Stimulated activated effector memory CD8-positive, alpha-beta T cell treated with anti-CD3 and anti-CD28 coated beads, Interleukin-12 subunit alpha, Interleukin-12 subunit beta, amount 100 ng/mL, for 72 hours (primary cell): ENCODE measurements at places on chromosomes 1 and 21.

- no peak for DNase-seq
These were observed 1502.5 kb downstream of the KCNT2 start for GRCh38 chr1:195105773-195106172.

GRCh38 chr1:29642519-29642918 is 406.2 kb downstream of the PTPRU start:
- DNase-seq, result no peak

DNA sequence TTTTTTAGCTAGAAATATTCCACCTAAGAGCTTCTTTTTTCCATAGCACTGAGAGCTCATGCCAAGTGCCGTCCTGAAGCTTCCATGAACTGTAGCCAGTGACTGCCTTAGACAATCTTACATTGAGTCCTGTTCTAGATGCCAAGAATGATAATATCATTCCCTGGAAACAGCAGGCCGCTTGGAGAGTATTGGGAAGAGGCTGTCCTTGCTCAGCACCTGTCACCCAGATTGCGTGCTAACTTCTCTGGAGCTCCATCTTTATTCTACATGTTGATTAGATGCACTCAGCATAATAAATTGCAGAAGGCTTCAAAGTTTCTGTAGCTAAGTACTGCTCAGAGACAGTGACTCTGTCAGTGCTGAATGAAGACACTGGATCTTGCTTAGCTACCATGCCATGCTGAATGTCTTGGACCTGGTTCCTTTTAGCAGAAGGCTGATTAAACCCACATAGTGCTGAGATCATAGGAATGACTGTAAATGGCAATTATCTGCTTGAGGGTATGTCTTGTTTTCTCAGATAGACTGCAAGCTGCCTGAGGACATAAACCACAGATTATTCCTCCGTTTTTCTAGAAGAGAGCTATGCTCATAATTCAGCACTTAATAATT is 83.1 kb upstream of the IRF2BP2 start:
- DNase-seq, result no peak

DNA sequence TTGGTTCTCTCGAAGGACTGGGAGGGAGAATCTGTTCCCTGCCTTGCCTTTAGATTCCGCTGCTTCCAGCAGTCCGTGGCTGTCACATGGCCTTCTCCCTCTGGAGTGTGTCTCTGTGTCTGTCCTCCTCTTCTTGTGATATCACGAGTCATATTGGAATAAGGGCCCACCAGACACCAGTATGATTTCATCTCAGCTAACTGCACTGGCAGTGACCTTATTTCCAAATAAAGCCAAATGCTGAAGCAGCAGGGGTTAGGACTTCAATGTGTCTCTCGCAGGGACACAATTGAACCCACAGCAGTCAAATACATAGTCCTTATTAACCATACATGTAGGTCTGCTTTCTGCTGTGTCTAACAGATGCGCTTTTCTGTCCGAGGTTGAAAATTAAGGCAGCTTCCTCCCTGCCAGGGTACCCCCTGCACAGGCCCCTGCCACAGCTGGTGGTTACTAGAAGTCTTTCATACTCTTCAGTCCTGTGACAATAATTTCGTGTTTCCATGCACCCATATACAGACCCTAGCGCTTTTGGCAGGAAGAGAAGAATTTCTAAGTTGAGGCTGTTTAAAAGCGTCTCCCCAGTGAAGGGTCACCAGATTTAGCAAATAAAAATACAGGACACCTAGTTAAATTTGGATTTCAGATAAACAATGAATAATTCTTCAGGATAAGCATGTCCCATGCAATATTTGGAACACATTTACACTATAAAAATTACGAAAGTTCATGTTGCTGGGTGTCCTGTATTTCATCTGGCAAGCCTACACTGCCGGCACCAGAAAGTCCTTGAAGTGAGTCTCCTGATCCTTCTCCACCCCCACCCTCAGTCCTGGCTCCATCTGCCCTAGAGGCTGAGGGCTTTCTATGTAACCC is 182.1 kb downstream of the ETS2 start:
- no peak for DNase-seq

DNA sequence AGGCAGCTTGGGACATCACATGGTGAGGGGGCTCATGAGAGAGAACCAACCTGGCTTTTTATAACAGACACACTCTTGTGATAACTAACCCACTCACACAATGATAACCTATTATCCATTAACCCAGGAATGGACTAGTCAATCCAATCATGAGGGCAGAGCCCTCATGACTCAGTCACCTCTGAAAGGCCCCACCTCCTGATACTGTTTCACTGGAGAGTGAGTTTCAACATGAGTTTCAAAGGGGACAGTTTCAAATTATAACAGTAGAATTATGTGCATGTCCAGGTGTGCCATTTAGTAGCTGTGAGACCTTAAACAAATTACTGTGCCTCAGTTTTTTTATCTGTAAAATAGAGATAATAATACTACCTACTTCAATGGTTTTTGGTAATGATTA is 47.6 kb upstream of the PPP2R5A start:
- no peak for DNase-seq

DNA sequence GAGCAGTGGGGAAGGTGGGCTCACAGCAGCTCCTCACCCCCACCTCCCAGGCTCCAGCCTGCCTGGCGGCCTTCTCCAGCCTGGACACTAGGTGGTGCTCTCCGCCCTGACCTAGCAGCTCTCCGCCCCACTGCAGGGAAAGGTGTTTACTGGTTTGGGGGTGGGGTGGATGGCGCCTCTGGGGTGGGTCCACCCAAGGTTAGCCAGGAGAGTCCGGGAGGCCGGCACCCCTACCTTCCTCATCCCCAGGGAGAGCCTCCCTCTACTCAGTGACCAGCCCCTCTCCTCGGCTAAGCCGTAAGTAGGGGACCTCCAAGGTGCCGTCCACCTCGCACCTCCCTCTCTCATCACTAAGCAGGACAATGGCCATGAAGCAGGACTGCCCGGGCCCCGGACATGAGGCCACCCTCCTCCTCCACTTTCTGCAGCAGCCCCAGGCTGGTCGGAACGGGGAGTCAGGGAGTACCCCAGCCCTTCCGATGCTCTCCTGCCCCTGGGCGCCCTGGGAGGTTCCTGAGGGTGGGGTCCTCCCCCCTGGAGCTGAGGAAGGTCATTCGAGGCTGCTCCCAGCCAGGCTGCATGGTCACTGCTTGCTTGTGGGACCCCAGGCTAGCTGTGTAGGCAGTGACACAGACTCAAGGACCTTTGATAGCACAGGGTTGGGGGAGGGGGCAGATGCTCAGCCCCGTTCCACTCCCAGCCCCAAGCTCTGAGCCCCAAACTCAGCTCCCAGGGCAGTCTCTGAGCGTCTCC is 101.4 kb upstream of the VAMP3 start:
- DNase-seq, result peak; percentile 76

DNA sequence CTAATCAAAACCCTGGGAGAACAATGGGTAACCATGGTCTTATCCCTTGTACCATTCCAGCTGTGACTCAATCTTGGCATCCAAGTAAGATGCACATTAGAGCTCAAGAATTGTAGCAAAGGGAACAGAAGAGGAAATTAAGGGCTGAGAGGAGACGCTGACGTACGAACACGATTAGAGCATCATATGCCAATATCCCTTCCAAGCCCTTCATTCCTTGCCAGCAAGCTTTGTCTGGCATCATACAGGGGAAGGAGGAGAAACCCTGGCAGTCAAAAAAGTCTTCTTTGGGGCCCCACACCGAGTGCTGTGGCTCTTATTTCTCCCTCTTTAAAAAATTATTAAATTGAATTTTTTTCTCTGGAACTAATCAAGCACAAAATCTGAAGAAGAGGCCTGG is 120.9 kb downstream of the ASTN1 start:
- DNase-seq, result no peak

DNA sequence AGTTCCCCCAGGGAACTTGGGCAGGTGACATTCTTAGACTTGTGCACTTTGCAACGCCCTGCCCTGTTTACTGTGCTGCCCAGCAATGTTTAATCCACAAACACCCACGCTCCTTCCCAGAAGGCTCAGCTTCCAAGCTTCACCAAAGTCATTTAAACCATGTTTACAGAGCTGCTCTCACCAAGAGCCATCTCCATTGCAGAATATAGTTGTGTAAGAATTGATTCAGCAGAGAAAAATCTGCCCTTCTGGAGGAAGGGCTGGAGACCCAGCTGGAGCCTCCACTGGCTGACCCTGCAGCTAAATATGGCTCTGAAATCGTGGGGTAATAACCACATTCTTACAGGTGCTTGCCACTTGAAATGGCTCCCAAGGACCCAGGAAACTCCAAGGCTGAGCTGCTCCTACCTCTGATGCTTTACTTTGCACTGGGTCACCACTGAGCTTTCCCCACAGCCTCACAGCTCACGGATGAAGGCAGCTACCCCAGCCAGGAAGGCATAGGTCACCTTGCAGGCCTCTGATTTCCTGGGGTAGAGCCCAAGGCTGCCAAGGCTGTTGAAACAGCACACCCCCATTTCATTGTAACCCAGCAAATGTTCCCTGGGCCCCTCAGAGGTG is 8.7 kb downstream of the CAPN2 start:
- no peak for DNase-seq
